ENCODE measurements at places on chromosomes 3 and 15. TPM values are rescaled to one million over a fixed set of nuclear protein-coding genes. Genes with fewer than 3 reads are reported as not detected.

Gene RPL39L
- total RNA-seq = 18.4 TPM

Gene ATP13A3
- 73.8 TPM for total RNA-seq

DNA sequence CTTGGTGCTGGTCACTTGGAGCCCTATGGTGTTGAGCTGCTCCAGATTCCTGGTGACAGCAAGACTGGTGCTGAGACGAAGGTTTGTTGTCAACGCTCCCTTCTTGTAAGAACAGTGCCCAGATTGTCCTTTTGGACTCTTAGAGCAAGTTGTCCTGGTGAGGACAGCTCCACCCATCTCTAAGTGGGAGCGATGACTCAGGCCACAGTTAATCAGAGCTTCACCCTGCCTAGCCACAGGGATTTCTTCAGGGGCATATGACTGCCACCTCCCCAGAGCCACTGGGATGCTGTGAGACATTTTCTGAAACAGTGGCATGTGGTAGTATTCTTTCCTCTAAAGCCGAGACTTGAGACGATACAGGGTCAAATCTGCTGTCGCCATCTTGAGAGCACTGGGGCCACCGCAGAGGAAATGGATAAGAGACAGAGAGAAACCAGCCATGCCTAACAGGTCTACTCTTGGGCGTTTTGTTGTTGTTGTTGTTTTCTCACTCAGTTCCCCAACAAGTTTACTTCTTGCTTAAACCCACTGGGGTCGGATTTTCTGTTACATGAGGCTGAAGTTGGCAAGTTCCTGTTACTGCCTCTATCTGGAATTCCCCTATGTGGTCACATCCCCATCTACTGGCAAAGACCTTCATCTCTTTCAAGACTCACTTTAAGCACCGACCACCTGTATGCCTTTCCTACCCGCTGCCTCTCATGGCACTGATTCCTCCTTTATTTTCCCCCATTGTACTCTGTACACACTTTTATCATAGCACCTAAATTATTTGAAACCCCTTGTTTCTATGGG lies 16.0 kb upstream of the PCOLCE2 start:
- no peak overlapping the region for H3K4me3 ChIP-seq
- H3K4me1 ChIP-seq = peaks cover 4% of the 10 kb centered on the region
- no peaks in the 10 kb centered on the region for H3K36me3 ChIP-seq
- H3K27me3 ChIP-seq = peaks cover 27% of the 10 kb centered on the region
- no peak for DNase-seq

DNA sequence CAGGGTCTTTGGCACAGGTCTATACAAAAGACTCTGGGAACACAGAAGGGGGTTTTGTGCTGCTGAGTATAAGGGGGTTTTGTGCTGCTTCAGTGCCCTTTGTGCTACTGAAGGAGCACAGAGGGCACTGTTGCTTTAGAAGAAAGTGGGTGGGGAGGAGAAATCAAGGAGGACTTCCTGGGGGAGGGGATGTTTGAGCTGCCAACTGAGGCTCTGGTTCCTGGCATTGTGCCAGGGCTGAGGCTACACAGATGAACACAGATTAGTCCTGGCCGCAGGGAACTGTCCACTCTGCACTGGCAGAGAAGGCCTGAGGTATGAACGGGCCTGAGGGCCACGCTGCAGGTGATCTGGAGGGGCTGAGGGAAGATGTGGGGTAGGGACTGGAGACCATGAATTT lies 32.2 kb upstream of the SEC13 start:
- no peak overlapping the region for H3K4me3 ChIP-seq
- no peaks in the 10 kb centered on the region for H3K4me1 ChIP-seq
- no peak for DNase-seq
- peaks cover 2% of the 10 kb centered on the region for H3K27me3 ChIP-seq

- DNase-seq = no peak
- H3K4me1 ChIP-seq = peaks cover 42% of the 10 kb centered on the region
- peaks cover 13% of the 10 kb centered on the region for H3K36me3 ChIP-seq
These were observed 77.8 kb downstream of the SLC25A26 start for GRCh38 chr3:66298591-66298990.

Gene CLSTN2
- total RNA-seq = not detected
